NB4 (cell line): ENCODE measurements at places on chromosomes 7 and 10.

- DNase-seq = no peak
Observed at GRCh38 chr7:1285556-1286301, 53.1 kb downstream of the UNCX start.

GRCh38 chr7:79452495-79453265 lies 787 bp downstream of the MAGI2 start:
- DNase-seq = no peak

GRCh38 chr7:92461027-92462003 lies 14.0 kb downstream of the GATAD1 start:
- DNase-seq = peak; percentile 56

DNA sequence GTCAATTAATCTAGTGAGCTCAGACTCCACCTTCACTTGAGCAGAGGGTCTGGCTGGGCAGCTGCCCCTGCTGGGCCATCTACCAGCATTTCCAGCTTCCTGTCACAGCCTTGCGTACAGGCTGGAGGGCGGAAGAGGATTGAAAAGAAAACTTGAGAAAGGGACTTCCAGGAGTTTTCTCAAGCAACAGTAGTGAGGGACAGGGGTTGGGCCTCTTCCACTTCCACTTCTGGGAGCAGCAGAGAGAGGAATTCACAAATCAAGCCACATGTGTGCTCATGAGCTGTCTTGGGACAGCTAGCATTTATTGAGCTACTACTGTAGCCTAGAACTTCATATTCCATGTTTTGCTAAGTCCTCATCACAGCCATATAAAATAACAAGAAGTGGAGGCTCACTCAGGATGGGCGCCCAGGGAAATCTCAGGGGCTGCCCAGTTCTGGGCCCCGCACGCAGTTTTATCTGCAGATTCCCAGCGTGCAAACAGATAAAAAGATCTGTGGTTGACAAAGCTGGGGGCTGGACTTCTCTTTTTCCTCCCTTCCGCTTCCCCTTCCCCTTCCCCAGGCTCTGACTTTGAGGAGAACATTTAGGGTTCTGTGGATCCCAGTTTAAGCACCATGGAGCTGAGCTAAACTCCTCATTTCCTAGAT lies 135.8 kb downstream of the RGS10 start:
- DNase-seq = no peak

DNA sequence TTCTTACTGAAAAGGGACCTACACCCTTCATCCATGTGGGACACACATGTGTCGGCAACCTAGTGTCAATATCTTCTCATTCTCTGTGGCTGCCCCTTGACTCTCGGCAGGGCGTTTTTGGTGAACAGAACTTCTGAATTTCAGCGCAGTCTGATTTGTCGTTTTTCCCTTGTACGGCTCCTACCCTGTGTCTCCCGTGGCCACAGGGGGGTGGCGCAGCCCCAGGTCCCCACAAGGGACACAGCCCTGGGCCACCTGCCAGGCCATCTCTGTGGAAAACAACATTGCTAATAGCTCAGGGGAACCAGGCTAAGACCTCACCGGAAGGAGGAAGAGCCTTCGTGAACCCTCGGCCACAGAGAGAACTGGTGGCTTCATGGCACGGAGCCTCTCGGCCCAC lies 53.1 kb upstream of the NKX6-2 start:
- no peak for DNase-seq

GRCh38 chr10:57979956-57980355 lies 287.7 kb downstream of the IPMK start:
- DNase-seq = no peak

DNA sequence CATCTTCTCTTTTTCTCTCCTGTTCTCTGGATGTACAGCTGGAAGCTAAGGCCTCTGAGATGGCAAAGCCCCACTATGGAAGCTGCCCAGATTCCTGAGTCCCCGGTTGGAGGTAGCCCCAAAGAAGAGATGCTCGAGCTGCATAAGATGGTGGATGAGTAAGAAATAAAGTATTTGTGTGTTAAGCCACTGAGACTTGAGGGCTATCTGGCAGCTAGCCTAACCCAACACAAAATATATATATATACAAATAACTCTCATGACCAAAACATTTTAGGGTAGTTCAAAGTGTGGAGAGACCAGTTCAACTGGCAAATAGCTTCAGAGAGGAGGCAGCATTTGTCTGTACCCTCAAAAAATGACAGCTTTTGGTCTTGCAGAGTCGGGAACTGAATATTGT lies 72.4 kb upstream of the PDE1C start:
- DNase-seq = no peak

GRCh38 chr7:48158404-48158803 lies 12.9 kb upstream of the ABCA13 start:
- DNase-seq = no peak

DNA sequence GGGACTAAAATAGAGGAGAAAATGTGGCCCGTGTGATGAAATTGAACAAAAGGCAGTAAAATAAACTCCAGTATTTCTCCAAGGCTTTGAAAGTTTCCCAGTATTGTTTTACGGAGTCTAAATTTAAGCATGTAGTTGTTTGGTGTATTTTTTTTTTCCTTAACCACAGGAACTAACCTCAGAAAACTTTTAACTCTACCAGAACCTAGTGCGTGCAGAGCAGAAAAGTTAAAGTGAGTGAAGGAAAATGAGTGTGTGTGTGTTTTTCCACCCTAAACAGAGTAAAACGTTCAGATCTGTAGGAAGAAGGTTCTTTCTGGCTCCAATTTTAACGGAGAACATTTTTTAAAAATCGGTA lies 812 bp downstream of the PROSER2 start:
- no peak for DNase-seq

- no peak for DNase-seq
Observed at GRCh38 chr10:14236341-14236740, 94.4 kb downstream of the FRMD4A start.

DNA sequence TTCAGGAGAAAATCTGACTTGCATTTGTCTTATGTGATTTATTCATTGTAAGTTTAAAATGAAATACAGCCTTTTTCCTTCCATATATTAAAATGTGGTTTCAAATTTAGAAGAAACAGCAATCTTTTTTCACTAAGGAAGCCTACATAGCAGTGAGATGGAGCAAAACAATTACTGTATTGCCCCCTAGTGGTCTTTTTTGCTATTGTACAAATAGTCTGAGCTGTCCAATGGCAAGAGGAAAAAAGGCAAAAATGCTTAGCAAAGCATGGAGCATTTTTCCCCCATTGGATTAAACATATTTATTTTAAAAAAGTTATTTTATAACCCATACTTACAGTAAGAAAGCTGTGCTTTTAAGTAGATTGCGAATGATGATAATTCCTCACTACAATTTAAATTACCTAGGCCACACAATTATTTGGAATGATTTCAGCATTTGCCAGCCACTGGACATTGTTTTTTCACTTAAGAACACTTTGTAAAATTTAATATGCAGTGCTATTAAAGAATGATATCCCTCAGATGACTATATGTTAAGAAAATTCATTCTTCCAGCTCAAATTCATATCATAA lies 119.5 kb downstream of the CPED1 start:
- peak; percentile 65 for DNase-seq

DNA sequence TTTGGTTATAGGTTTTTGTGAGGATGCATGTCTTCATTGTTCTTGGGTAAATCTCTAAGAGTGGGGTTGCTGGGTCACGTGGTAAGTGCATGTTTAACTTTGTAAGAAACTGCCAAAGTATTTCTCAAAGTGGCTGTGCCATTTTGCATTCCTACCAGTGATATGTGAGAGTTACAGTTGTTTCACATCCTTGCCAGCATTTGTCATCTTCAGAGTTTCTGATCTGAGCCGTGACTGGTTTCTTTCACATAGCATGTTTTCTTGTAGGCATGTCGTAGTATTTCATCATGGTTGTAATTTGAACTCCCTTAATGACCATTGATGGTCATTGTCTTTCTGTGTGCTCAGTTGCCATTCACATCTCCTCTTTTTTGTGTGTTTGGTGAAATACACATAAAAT lies 286.0 kb downstream of the RNLS start:
- no peak for DNase-seq

GRCh38 chr10:26881600-26882331 lies 21.0 kb upstream of the ABI1 start:
- peak; percentile 43 for DNase-seq

GRCh38 chr7:157544226-157544625 lies 207.4 kb downstream of the DNAJB6 start:
- no peak for DNase-seq
